Activated naive CD4-positive, alpha-beta T cell (primary cell): ENCODE measurements at places on chromosomes 2 and 18.

- no peak for DNase-seq
Observed at GRCh38 chr2:239095460-239096081, 247.7 kb downstream of the TWIST2 start.

- DNase-seq: no peak
Observed at GRCh38 chr18:48293954-48294898, 115.0 kb downstream of the ZBTB7C start.

DNA sequence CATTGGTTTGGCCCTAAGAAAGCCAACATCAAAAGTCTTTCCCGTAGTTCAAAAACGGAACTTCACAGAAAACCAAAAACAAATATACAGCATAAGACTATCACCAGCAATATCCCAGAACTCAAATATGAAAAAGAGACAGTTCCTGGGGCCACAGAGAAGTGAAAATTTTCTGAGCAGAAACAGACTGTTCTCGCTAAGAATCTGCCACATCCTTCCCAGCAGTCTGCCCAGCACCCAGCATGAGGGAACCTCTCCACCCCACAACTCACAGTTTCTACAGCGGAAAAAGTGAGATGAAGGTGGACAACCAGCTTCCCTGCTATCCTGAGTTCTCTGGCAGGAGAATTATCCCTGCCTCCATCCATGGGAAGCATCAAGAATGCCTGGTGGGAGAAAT, 26.7 kb upstream of the TMEM163 start:
- DNase-seq: no peak

DNA sequence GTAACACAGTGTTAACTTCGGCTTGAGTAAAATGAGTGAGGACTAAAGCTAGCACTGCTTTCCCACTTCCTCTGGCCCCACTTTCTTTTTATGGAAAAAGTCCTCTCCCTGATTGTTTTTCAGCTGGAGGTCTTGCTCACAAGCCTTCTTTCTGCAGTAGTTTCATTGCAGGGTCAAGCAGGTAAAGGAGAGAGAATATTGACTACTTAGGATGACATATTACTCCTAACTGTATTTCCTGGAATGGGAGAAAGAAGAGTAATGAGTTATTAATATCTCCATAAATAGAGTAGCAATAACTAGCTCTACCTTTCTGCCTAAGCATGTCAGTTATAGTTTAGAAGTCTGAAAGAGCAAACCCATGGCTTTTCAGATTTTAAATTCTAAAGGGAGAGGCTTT, 45.0 kb downstream of the MAP4K4 start:
- DNase-seq: no peak

DNA sequence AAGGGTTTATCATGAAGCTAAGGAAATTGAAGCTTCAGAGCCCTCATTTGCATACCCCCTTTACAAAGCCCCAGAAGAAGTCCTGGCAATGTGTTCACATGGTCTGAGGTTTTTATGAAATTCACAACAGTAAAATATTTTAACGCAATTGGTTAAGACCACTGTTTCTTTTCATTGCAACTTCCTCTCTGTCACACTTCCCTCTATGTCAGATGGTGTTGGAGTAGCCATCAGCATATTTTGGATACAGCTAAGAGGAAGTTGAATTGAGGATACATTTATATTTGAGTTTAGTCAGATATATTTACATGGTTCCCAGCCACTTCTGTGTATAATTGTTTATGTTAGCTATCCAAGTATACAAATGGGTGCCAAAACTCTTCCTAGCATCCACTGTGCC, 170.0 kb downstream of the TXNL1 start:
- no peak for DNase-seq

DNA sequence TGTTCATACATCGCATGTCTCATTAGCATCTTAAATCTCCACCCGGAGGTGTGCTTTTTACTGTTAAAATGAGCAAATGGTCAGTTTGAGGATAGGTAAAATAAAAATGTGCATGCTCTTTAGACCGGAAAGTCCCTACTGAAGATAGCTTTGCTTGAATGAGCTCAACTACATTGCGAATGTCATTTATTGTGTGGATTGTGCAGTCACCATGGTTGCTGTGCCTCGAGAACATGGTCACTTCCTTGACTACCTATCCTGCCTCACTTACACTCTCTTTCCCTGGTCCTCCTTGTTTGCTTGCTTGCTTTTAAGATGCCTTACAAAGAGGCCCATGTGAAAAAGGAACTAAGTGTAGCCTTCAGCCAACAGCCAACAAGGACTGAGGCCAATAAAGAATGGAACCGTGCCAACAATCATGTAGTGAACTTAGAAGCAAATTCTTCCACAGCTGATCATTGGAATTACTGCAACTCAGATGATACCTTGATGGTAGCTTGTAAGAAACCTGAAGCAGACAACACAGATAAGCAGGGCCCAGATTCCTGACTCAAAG, 72.2 kb upstream of the BARD1 start:
- DNase-seq: no peak

DNA sequence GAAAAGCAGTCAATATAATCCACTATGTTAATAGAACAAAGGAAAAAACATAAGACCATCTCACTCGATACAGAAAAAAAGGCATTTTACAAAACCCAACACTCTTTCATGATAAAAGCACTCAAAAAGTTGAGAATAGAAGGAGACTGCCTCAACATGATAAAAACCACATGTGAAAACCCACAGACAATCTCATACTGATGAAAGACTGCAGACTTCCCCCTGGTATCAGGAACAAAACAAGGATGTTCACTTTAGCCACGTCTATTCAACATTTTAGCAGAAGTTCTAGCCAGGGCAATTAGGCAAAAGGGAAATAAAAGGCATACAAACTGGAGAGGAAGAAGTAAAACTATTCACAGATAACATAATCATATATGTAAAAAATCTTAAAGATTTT, 285.9 kb downstream of the EIPR1 start:
- DNase-seq: no peak

GRCh38 chr2:151071382-151071781, 190.3 kb downstream of the RBM43 start:
- no peak for DNase-seq

DNA sequence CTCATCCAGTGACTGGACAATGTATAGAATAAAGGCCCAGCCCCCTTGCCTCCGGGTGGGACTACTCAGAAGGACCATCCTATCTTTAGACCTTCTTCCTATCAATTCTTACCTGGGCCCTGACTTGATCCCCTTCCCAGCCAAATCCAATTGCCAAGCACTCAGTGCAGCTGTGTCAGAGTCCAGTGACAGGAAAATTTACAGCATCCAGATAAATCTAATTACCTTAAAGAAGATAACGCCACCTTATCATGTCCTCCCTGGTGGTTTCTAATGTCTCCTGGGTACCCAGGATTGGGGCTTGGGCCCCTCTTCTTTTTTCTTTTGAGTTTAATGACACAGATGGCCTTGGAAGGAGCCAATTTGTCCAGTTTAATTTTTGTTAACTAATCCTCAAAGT, 19.3 kb downstream of the LHCGR start:
- DNase-seq: no peak

GRCh38 chr2:184698476-184698875, 100.1 kb downstream of the ZNF804A start:
- DNase-seq: no peak

DNA sequence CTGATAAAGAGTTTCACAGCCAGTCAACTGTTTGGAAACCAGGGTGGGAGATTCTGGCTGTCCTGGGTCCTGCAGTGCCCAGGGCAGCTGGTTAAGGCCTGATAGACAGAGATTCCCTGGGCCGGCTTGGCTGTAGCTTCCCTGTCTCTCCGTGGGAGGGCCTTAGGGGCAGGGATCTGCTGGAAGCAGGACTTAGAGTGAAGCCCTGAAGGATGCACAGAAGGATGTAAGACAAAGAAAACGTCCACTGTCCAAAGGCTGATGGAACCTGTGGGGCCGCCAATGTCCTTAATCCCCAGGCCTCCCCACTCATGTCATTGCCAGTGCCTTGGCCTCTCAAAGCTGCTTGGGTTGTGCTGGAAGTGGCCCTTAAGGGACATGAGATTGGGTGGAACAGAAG, 33.0 kb downstream of the MROH2A start:
- no peak for DNase-seq

GRCh38 chr2:223918671-223919134, 26.4 kb downstream of the WDFY1 start:
- DNase-seq: no peak

- no peak for DNase-seq
Observed at GRCh38 chr2:29487967-29488555, 372.8 kb downstream of the CLIP4 start.

DNA sequence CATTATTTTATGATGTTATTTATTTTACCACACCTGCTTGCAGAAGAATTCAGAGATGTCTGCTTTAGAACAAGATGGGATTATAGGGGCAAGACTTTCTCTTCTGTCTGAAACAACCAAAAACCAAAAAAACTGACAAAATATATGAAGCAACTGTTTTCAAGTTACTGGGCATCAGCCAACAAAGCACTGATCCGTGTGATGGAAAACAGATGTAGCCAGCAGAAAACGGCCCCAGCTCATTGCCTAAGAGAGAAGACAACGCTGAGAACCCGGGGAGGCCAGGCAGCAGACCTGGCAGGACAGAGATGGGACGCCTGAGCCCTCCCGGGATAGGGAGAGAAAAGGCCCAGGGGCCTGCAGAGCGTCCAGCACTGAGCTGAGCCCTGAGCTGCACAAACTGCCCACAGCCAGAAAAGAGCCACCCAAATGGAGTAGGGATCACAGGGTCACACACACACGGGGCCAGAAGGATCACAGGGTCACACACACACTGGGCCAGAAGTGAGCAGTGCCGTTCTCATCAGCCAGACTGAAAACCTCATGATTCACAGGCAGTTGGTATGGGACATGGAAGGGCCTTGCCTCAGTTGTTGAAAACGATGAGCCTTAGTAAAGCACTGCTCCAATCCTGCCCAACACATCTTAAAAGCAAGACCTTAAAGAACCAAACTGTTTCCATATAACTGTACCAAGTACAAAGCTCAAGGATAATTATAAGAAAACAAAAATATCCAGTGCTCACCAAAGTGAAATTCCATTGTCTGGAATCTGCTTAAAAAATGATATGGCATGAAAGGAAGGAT, 12.1 kb downstream of the PXDN start:
- no peak for DNase-seq

- no peak for DNase-seq
Observed at GRCh38 chr18:11962597-11962996, 18.7 kb upstream of the IMPA2 start.

GRCh38 chr2:173393636-173394035, 39.0 kb downstream of the CDCA7 start:
- DNase-seq: no peak

DNA sequence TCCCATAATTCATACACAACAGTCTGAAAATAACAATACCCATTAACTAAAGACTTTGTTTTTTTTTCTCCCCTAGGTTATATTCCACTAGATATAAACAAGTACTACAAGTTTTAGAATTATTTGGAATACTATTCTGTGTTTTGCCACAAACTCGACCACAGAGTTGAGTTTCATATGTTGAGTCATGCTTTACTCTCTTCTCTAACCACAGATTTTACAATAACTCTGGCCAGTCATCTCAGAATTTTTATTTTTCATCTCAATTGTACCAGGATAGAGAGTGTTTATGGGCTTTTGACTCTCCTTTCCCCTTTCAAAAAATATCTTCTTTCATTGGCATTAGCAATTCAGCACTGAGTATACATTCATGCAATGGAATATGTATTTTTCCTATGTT, 348.7 kb upstream of the GALNT5 start:
- no peak for DNase-seq

DNA sequence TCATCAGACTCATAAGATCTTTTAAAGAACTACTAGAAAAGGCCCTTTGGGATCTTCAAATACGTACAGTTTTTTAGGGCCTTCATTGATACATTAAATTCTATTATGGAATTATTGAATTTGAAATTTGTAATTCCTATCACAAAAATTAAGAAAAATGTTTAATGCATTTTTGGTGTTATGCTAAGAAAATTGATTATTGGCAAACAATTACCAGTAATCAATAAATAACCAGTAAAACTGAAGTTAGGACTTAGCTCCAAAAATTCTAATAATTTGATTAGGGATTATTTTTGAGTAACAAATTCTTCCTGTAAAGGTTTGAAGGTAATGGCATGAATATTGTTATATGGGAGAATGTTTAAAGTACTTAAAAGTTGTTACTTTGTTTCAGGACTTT, 119.3 kb downstream of the UBR3 start:
- DNase-seq: no peak

DNA sequence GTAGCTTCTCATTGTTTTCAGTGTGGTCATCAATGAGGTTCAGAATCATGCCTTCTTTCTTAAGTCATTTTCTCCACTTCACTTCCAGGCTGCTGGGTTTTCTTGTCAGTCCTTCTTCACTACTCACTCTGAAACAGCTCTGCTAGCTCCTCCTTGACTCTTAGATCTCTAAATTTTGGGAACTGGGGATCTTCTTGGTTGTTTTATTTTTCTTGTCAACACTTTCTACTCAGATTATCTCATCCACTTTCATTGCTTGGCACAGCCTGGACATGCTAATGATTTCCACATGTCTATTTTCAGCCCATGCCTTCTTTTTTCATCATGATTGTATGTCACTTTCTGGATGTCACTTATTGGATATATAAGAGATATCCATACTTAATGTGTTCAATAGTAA, 517.8 kb upstream of the DSEL start:
- DNase-seq: no peak

DNA sequence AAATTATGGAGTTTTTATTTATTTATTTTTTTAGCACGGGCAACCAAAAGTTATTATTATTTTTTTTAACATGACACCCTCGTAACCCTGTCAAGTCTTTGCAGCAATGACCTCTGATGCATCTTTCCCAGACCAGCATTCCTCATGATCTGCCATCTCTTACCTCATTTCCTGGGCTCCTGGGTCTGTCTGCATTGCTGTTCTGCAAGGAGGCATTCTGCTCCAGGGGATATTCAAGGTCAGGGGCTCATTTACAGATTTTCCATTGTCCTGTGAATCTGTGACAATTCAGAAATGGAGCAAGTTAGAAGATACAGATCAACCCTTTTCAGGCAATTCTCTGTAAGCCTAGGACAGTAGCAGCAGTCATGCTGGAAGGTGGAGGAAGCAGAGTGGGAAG, 43.0 kb downstream of the NGEF start:
- DNase-seq: no peak

GRCh38 chr2:27212626-27213471, 781 bp upstream of the SLC5A6 start:
- DNase-seq: peak; percentile 48

DNA sequence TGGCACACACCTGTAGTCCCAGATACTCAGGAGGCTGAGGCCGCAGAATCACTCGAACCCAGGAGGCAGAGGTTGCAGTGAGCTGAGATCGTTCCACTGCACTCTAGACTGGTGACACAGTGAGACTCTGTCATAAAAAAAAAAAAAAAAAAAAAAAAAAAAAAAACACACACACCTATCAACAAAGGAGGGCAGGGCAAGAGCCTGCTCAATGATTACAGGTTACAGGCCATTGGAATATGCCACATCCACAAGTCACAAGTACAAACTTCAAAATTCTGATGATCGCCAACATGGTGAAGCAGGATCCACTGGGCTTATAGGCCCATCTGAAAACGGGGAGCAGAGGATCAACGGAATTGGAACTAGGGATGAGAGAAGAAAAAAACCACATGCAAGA, 6.3 kb downstream of the MYO5B start:
- DNase-seq: no peak
